ENCODE measurements at places on chromosomes 1 and 21.

DNA sequence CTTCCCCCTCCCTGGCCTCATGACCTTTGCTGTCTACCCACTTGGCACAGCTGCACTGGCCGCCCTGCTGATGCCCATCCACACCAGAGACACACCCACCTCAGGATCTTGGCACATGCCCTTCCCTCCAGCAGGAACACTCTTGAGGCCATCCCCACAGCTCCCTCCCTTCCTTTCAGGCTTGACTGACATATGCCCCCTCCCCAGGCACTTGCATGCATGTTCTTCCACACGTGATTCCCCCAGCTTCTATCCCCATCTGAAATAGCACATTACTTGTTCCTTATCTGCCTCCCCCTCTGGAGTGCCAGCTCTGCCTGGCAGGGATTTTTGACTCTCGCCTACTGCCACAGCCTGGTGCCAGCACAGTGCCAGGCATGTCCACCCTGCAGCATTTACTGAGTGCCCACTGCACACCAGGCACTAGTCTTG is 98.5 kb upstream of the SLC25A33 start:
- DNase-seq, result no peak

DNA sequence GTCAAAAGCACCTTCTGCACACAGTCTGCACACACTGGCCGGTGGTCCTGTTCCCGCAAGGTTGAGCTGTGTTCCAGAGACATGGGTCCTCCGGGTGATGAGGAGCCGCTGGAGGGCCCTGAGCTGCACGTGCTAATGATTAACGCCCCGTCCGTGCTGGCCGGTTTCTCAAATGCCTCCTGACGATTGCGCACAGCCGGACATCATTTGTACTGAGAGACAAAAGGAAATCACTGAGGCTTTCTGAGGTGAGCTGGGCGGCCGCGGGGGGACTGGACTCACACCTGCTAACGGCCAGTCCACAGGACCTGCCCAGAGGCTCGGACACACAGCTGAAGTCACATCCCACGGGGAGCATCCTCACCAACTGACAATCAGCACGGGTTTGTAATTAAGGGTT is 29.2 kb downstream of the POFUT2 start:
- no peak for DNase-seq

- DNase-seq, result no peak
Observed at GRCh38 chr1:78003070-78003746, 1.5 kb upstream of the DNAJB4 start.

GRCh38 chr1:26752519-26752918 is 35.2 kb upstream of the PIGV start:
- DNase-seq, result no peak

- DNase-seq, result no peak
Observed at GRCh38 chr1:173224280-173224892, 17.3 kb upstream of the TNFSF4 start.

- peak; percentile 81 for DNase-seq
Observed at GRCh38 chr1:39632682-39633417, 6.6 kb downstream of the HEYL start.

GRCh38 chr1:107897438-107898345 is 67.3 kb downstream of the VAV3 start:
- DNase-seq, result no peak

DNA sequence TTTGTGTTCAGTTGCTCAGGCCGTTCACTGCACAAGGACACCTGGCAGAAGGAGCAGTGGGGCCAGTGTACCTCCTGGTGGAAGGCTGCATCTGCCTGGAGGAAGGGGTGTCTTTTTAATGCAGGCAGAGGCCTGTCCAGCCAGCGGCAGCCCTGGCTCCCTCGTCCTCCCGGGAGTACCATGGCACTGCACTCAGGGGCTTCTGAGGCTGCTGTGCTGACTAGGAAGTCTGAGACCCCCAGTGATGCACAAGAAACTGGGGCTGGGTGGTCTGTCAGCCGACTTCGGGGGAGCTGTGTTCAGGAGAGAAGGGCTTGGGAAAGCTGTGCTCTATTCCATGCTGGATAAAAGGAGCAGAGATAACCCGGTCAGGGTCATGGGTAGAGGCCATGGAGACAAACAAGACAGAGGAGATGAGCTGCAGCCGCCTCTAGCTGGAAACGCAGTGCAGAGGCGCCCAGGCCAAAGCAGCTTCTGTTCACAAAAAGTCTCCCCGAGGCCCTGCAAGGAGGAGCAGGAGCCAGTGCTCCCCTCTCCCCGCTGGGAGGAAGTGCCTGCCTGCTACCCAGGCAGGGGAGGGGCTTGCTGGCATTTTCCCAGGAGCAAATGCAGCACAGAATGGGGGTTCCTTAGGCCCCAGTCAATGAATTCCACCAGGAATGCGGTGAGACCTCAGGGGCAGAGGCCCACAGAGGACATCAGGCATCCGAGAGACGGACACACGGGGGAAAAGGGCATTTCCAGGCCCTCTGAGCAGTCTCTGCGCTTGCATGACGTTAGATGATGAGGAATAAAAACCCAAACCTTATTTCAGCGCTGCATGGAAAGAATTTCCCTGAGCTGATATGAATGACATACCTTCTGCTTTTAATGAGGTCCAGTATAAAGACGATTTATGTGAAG is 17.2 kb upstream of the C2CD2 start:
- no peak for DNase-seq

GRCh38 chr1:19405195-19405760 is 80.1 kb downstream of the CAPZB start:
- no peak for DNase-seq

- no peak for DNase-seq
Observed at GRCh38 chr1:22763487-22764200, 53.0 kb downstream of the EPHB2 start.

DNA sequence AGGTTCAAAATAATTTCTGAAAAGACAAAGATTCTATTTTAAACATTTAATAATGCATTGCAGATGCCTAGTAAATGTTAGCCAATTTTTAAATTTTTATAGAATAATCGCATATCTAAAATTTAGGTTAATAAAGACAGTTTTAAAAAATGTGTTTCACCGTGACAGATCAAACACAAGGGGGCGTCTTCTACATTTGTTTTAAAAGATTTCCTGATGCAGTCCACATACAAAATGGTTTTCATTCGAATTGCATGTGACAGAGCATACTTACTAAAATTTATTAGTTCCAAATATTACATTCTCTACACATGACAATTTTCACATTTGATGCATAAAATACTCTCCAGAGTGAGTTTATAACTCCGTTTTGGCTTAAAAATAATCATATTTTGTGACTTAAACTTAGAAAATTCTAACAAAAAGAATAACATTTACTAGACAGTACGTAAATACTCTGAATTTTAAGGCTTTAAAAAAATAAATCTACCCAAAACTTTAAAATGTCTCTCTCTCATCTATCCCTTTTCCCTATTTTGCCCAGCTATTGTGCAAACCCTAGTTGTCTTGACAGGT is 75.5 kb downstream of the ADAMTS1 start:
- DNase-seq, result peak; percentile 51

DNA sequence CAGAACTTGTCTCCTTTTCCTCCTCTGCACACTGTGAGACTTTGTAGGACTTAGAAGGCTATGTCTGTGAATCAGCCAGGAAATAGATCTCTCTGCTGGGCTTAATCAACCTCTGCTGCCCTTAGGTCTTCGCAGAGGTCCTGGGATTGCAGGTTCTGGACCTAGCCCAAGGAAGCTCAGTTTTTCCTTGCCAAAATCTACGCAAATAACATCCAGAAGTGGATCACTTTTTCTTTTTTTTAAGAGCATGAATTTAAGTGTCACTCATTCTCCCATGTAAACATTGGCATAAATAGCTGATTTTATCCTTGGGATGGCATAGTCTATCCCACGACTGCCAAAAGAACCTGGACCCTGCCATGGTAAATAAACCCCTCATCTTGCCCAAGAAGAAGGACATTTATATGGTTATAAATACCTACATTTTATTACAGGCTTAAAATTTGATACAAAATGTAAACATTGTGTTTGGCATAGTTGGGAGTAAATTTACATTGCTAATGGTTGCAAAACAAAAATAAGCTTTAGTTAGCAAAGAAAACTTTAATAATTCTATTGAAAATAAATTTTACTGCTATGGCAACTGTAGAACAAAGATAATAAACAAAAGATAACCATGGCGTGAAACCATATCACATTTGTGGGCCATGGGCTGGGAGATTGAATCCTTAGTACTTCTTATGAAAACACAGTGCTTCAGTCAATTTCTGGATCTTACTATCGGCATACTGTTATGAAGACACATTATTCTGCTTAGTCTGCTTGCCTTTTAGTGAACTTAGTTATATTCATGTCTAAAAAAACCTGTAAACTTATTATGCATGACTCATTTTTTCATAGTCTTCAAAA is 24.5 kb upstream of the DISC1 start:
- DNase-seq, result no peak

DNA sequence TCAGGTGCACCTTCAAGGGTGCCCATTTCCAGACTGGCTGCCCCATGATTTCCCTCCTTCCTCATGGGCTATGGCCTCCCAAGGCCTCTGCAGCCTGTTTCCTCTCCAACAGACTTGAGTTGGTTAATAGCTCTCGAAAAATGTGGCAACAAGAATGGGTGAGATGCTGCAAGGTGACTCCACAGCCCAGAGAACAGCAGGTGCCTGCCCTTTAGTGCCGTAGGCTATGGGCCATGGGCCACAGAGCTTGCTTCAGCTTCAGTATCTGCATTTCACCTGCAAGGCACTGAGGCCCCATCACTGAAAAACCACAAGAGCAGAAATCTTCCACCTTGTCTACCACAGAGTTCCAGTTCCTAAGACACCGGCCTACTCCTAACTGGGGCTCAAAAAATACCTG is 122.0 kb downstream of the ETS2 start:
- DNase-seq, result no peak

- no peak for DNase-seq
Observed at GRCh38 chr1:39149509-39149908, 55.0 kb upstream of the MACF1 start.

DNA sequence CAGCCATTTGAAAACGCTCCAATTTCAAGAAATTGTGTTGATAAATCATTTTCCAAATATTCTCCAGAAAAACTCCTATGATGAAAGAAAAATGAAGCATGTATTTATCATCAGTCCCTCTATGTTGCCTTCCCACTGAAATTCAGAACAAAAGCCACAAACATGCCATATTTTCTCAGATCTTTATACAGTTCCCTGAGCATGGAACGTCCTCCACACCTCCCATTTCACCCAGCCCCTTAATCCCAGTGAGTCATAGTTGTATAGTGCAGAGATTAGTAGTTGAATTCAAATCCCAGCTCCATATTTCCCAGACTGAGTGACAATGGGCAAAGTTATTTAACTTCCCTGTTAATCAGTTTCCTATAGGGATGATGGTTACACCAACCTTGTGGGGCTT is 20.6 kb upstream of the NPL start:
- DNase-seq, result peak; percentile 57

- no peak for DNase-seq
Observed at GRCh38 chr1:202067188-202067974, 55.3 kb upstream of the GPR37L1 start.

DNA sequence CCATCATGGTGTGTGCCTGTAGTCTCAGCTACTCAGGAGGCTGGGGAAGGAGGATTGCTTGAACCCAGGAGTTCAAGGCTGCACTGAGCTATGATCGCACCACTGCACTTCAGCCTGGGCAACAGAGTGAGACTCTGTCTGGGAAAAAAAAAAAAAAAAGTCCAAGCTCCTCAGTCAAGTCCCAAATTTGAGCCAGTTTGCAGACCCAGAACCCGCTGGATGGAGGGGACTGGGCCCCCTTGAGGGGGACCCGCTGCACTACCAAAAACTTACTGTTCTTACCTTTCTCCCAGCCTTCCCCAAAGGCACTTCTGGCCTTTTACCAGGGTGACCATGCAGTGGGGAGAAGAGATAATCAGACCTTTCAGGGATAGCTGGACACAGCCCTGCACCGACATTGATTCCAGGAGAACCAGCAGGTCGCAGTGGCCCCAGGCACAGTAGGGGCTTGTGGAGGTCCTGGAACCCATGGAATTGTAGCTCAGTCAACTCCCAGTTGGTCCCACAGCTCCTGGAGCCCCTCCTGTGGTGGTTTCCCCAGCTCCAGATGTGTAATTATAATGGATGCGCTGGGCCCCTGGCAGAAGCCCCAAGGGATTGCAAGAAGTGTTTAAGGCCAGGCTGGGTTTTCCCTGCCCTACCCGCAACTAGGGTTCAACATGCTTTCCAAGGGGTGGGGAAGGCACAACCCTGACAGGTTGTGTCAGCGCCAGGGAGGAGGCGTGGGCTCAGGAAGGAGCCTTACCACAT is 4.1 kb upstream of the WNT9A start:
- no peak for DNase-seq

GRCh38 chr1:84103197-84103992 is 40.7 kb upstream of the PRKACB start:
- DNase-seq, result peak; percentile 95

GRCh38 chr21:29114765-29115500 is 15.5 kb upstream of the MAP3K7CL start:
- DNase-seq, result peak; percentile 74

DNA sequence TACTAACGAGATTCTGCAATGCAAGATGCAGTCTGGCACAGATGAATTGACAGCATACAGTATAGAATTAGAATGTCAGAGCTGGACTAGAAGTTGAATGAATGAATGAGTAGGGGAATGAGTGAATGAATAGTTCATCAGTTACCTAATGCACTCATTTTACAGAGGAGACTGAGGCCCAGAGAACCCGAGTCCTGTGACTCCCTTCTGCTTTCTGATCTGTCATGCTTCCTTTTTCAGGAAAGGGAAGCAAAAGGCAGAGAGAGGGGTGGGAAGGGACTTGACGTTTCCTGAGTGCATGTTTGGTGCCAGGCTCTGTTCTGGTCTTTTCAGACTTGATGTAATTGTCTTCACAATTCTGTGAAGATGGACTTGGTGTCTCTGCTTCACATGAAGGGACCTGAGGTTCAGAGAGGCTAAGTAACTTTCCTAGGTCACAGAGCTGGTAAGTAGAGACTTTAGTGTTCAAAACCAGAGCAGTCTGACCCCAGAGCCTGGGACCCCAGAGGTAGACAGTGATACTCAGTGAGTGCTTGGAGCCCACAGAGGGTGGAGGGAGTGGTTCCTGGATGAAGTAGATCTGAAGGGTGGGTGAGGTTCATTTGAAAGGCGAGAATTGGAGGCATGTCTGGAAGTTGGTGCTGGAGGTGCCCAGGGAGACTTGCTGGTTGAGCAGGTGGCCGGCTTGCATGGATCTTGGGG is 8.0 kb upstream of the MEX3A start:
- DNase-seq, result no peak

DNA sequence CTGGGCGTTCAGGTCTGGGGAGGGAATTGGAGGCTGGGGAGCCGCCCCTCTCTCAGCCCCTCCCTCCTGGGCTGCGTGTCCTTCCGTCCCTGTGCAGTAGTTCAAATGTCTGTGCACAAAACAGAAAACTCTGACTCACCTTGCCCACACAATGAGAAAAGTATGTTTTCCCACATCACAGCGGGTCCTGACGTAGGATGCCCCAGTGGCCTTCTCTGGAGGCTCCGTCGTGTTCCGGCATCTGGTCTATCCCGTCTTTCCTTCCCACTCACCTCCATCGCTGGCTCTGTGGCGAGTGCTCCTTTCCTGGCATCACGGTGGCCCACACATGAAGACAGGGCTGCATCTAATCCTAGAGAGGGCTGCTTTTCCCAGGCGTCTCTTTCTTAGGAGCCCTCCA is 224.0 kb downstream of the KAZN start:
- no peak for DNase-seq
